ENCODE measurements at places on chromosomes 12 and 14.

DNA sequence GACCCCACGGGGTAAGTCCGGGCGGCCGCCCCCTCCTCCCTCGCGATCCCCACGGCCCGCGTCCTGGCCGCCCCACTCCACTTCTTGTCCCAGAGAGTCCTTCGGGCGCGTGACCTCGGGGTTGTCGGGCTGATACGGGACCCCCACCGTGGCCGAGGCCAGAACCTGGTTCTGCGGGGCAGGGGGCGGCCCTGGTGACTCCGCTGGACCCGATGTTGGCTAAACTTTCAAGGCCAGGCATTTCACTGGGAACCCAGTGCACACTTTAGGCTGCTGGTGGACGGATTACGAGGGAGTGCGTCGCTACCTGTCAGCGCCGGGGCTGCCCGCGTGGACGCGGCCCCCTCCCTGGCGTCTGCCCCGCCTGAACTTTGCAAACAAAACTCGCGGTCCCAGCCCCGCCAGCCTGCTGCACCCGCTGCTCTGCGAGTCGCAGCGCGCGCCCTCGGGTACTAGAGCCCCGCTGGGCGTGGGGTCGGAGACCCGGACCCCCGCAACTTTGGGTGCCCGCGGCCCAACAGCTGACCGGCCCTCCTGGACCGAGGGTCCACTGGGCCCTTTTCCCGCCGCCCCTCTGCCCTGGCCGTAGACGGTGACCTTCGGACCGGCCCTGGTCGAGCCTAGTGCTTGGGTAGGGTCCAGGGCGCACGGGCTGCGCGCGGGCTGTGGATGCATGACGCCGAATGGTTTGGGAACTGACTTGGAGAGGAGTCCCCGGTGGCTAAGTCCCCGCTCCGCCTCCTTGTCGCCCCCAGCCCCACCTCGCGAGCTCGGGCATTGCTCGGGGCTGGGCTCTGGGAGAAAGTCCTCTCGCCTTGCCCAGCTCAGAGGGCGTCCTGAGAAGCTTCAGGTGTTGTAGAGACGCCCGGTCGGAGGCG lies 624 bp downstream of the RIN3 start:
- no peak for DNase-seq

DNA sequence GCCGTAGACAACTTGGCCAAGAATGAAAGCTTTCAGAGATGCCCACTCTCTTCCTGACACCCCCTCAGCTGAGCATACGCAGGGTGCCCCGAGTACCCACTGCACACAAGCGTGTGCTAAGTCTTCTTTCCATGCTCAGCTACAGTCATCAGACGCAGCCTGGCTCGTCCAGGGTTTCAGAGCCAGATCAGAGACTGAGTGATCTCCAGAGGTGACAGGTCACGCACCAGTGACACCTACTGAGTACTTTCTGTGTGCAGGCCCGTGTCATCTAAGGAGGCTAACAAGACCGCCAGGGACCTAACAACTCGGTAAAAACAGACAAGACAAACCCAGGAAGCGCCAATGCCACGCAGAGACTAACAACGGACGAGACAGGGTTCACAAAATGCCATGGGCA lies 25.1 kb downstream of the STX2 start:
- no peak for DNase-seq

GRCh38 chr12:55937981-55938380 lies 7.0 kb downstream of the DGKA start:
- DNase-seq: no peak

DNA sequence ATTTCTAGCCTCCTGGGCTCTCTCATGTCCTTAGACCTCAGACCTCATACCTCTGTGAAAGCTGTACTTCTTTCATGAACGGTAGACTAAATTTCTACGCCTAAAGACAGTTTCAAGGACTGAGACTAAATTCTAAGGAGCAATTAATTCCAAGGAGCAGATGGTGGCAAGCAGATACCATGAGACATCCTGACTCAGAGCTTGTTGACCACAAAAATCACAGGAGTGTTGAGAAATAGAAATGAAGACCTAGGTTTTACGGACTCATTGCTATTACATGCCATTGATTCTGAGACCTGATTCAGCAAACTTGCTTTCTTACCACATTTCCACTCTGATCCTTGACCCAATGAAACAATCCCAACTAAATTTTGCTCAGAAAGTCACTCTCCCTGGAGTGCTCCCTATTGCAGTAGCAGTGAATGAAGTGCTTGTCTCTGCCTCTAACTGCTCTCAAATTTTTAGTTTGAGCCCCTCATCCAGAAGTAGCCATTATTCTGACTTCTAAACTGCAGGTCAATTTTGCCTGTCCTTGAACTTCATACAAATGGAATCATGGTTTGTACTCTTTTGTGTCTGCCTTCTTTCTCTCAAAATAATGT lies 52.0 kb downstream of the PEX5 start:
- DNase-seq: no peak

DNA sequence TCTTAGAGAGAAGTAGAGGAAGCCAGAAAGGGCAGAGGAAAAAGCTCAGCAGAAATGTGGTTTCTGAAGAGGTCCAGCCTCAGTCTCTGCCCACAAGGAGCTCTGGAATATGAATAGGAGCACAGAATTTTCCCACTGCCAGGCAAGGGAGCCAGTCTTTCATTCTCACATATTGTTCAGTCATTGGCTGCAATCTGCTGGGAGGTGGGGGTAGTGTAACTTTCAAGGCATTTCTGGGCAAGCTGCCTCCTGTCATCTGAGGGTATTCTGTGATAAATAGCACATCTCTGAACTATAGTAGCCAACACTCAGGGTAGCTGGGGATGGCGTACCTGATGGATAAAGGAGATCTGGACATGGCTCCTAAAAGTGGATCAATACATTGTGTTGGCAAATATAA lies 127.2 kb downstream of the LRRK2 start:
- DNase-seq: no peak

DNA sequence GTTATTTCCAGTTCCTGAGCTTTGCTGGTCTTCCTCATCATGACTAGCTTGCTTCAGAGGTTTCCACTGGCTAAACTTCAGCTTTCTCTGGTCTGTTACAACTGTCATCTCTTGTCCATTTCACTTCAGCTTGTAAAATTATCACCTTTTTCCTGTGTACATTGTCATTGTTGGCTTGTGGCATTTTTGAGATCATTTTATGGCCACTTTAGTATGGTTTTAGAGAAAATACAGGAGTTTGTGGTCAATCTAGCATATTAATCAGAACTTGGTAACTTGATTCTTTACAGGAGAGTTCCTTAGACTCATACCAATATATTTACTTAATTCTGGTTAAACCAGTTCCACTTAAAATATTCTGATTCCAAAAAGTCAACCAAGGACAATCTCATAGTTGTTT lies 235.9 kb upstream of the KITLG start:
- DNase-seq: no peak

DNA sequence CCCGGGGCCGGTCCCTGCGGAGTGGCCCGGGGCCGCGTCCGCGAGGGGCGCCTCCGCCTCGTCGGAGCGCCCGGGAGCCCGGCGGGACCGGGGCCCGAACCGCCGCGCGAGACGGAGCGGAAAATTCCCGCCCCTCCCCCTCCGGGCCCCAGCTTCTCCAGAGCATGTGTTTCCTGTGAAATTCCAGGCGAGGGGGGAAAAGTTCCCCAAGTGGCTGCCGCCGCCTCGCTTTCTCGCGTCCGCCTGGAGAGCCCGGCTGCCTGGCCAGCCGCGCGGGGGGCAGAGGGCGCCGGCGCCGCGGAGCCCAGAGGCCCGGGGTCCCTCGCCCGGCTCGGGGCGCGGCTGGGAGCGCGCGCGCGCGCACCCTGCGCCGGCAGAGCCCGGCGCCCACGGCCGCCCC lies 904 bp downstream of the CACNA1C start:
- DNase-seq: no peak

- no peak for DNase-seq
Measured at GRCh38 chr12:46533723-46534122, 161.2 kb upstream of the SLC38A2 start.

Data from activated CD4-positive, alpha-beta T cell treated with anti-CD3 and anti-CD28 coated beads, Interleukin-2, Interleukin-4, amounts not matched to agents 100 ng/mL and 50 ng/mL, durations not matched to agents 16 hours and 8 hours (primary cell).